HFF-Myc (cell line): ENCODE measurements at places on chromosomes 1 and 21.

DNA sequence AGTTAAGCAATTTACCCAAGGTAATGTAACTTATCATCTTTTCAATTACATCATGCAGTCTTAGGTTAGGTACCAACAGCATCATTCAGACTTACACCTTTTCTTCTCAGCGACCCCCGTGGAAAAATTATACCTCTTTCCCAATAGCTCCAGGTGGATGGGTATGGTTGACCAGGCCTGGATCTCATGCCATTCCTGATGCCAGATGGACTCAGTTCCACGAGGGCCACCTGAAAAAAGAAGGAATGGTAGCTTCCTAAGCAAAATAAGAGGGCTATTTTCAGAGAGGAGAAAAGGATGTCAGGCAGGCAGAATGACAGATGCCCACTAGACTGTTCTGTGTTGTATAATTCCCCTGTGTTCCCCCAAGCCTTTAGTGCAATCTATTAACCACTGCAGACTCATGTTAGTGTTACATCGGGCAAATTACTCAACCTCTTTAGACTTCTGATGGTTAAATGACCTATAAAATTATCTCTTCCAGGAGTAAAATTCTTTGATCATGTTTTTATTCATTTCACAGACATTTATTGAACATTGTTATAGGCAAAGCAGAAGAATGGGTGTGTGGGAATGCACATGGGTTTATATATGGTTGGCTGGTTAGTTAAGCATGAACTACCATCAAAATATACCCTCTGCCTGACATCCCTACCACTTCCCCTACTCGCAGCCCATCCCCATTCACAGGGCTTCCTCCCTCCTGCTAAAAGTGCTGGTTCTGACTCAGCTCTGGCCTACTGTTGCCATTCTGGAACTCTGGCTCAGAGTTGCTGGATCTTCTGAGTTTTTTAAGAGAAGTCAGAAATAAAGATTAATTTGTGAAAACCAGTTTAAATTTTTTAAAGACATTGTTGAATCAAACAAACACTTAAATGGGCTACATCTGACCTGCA, 10.6 kb upstream of the MYSM1 start:
- no peak for DNase-seq

DNA sequence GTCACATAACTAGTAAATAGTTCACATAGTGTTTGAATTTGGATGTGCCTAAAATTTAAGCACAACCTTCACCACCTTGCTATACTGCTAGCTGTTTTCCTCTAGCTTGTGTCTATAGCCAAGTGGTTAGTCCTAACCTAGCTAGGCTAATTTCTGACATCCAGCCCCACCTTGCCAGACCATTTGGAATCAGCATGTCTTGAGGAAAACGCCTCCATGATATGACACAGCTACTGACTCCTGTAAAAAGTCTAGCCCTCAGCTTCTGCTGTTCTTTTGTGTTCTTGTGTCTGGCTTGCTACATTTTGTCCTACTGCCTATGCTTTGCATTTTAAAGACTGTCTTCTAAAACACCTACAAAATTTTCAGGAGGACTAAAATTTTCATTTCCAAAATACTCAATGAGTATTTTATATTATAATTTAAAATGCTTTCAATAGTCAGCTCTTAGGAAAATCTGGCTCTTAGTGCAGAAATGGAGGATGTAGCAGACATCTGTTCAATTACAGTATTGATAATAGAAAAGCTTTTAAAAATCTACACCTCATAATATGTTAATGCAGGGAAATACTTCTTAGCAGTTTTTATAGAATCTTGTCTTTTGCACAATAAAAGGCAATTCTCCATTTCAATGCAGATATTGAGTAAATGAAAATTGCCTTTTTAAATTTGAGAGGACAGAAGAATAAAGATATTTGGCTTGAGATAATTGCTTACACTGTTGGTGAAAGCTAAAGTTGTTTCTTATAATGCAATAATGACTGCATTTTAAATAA, 160.8 kb upstream of the APP start:
- no peak for DNase-seq

- peak; percentile 46 for DNase-seq
Measured at GRCh38 chr1:17347769-17348592, 24.0 kb upstream of the PADI6 start.

- no peak for DNase-seq
Measured at GRCh38 chr21:32764186-32764585, 7.4 kb downstream of the PAXBP1 start.

DNA sequence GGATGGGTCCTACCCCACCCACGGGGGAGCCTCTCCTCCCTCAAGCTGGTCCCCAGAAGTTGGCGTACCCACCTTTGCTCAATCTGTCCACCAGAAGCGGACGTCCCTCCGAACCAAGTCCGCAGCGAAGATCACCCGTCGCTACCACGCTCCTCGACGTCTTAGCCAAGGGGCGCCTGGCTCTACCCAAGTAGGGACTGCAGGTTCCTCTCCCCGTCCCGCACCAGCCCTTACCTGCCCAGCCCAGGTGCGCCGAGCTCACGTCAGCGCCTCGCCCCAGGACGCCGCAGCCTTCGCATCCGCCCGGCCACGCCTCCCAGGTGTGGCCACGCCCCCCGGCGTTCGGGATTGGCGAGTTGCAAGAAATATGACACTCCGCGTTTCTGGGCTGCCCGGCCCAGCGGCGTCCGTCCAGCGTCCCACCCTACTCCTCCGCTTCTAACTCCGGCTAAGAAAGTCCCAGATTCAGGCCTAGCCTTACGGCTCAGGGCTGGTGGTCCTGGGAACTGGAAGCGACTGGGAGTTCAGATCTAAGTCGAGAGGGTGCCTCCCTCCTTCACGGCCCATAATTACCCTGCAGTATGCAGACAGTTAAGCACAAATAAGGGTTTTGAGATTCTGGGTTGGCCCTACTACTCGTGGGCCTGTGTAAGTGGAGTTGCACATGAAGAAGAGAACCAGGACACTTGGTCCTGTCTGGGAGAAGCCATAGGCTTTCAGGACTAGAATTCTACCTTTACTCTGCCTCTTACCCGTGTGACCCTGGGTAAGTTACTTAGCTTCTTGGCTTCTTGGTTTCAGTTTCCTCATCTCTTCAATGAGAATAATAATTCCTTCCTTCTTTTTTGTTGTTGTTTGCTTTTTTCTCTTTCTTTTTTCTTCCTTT, at the start of gene IRF6:
TSS of gene IRF6 (minus strand) at position 268 of the 886 bp plus-strand sequence. CDS start 4,729 bp downstream, outside the sequence.
- no peak for DNase-seq

DNA sequence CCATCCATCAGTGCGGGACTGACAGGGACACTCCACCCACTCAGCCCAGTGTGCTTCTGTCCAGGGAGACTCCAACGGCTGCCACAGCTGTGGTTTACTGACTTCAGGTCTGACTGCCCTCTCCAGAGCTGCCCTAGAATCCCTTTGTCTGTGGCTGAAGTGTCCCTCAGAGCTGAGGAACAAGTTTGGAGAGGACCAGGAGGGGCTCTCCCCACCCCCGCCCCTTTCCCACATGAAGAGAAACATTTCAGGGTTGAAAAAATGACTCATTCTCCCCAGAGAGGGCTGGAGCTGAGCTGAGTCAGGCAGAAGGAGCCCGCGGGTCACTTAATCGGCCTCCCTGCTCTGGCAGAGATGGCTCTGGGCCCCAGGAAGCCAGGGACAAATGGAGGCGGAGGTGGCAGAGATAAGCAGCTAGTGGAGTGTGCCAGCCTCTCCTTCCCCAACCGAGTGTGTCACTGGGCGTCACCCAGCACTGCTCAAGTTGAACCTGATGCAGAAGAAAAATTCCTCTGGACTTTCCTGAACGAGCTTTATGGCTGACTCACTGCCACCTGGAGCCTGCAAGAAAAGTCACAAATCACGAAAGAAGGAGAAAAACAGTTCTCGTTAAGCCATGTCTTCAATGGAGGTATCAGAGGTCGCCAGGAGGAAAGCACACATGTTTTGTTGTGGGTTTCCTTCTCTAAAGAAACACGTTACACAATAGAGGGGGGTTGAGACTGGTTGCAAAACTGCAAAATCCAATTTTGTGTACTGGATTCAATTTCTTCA, 34.3 kb upstream of the ECE1 start:
- DNase-seq: peak; percentile 80

GRCh38 chr1:182270731-182271130, 120.9 kb downstream of the GLUL start:
- DNase-seq: no peak

GRCh38 chr1:84407958-84408422, 9.7 kb downstream of the DNASE2B start:
- no peak for DNase-seq

DNA sequence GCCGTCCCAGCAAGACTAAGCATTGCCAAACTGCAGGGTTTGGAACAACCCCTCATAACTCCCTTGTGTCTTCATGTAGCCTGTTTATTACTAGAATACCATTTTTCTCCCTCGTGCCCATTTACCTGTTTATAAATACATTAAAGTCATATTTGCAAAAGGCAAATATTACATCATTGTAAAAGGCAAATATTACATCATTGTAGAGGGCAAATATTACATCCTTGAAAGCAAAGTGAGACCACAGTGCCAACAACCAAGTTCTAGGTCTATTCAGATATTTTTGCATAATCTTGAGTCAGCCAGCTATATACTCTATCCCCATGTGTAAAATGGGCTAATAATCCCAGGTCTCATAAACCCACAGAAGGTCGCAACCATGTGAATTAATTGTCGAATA, 11.4 kb upstream of the FAM163A start:
- no peak for DNase-seq

GRCh38 chr21:32162727-32163320, 116.0 kb downstream of the MIS18A start:
- no peak for DNase-seq

- DNase-seq: no peak
Measured at GRCh38 chr1:169931795-169932231, 38.1 kb upstream of the SCYL3 start.

- no peak for DNase-seq
Measured at GRCh38 chr21:38170704-38171682, 85.8 kb upstream of the KCNJ15 start.

DNA sequence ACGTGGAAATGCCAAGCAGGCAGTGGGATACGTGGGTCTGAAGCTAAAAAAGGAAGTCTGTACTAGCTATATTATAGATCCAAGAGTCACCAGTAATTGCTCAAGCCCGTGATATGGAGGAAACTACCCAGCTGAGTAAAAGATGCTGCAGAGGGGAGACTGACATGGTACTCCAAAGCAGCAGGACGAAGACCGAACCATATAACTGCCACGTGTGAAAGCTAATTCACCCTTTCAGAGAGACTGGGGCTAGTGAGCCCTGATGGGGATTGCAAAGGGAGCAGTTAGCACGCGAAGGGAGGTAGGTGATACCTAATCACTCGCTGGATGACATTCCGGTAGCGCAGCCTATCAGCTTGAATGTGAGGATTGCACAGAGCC, 316 bp downstream of the AP4B1 start:
- no peak for DNase-seq

GRCh38 chr1:170701962-170702361, 38.0 kb downstream of the PRRX1 start:
- DNase-seq: no peak

GRCh38 chr1:53896635-53897229, 2.7 kb downstream of the DIO1 start:
- DNase-seq: peak; percentile 88
